ENCODE measurements at places on chromosomes 6 and 20. TPM values are rescaled to one million over a fixed set of nuclear protein-coding genes. Genes with fewer than 3 reads are reported as not detected.

DNA sequence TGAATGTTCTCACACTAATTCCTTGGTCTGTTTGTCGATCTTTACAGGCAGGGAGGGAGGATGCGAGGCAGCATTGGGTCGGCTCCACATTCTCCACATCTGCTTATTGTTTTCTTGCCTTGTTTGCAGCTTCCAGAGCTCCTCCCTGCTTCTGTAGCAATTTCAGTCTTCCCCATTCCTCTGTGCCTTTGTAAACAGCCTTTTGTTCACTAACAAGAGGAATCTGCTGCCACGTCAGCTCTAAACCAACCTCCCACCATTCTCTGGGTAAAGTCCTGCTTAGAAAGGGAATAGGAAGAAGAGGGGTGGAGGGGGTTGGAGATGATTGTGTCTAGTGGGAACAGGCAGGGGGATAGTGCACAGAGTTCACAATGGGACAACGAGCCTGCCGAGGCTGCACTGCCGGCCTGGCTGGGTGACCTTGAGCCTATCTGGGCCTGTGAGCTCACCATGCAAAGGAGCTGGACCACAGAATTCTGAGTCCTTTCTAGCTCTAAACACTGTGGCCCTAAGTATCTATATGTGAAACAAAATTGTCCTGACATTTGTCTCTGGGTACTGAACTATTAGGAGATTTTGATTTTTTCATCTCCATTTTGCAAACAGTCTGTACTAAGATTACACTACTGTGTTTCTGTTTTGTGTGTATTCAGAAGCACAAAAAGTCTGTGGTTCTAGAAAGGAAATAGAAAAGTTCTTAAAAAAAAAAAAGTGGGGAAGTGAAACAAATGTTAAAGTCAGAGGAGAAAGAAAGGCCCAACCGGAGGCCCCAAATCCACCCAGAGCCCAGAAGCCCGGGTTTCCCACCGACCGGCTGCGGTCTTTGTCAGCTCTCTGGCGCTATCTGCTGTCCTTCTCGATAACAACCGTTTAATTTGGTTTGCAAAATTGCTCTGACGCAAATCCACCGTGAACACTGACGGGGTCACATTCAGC lies 1.4 kb upstream of the PRND start:
- DNase-seq: peak; percentile 79

GRCh38 chr6:140427842-140428241 lies 1053.4 kb upstream of the CITED2 start:
- no peak for DNase-seq

DNA sequence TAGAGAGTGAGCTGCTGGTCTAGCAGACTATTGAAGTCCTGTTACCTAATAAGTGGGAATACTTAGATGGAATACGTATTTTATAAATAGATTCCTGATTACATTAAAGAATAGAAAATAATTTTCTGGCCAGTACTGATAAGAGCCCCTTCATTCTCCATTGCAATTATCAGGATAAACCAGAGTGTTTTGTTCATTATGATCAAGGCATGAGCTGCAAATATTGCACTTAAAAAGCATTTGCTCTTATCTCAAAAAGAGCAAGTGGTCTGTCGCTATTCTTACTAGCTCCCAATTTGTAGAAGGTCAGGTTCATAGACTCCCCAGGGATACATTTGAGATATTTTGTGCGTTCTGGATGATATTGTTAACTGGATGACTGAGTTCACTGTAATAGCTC lies 73.1 kb upstream of the PLCB4 start:
- no peak for DNase-seq

DNA sequence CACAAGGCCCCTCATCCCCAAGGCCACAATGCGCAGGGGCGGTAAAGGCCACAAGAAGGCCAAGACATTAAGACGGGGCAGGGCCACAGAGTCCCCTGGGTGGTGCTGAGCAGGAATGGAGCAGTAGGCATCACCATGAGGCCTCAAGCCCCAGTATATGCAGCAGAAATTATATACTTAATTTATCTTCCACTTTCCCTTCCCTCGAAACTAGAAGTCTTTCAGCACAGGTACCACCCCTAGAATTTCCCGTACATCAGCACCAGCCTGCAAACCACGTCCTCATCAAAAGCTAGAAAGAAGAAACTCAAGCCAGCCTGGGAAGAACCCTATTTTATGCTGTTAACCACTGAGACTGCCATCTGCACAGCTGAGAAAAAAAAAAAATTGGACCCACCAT lies 89.4 kb downstream of the PLG start:
- DNase-seq: no peak

The TLDC2 gene
- not detected for total RNA-seq
